ENCODE measurements at places on chromosomes 6 and 20.
A peak's percentile ranks its signal among the peaks of the same experiment; 100 is the strongest.

DNA sequence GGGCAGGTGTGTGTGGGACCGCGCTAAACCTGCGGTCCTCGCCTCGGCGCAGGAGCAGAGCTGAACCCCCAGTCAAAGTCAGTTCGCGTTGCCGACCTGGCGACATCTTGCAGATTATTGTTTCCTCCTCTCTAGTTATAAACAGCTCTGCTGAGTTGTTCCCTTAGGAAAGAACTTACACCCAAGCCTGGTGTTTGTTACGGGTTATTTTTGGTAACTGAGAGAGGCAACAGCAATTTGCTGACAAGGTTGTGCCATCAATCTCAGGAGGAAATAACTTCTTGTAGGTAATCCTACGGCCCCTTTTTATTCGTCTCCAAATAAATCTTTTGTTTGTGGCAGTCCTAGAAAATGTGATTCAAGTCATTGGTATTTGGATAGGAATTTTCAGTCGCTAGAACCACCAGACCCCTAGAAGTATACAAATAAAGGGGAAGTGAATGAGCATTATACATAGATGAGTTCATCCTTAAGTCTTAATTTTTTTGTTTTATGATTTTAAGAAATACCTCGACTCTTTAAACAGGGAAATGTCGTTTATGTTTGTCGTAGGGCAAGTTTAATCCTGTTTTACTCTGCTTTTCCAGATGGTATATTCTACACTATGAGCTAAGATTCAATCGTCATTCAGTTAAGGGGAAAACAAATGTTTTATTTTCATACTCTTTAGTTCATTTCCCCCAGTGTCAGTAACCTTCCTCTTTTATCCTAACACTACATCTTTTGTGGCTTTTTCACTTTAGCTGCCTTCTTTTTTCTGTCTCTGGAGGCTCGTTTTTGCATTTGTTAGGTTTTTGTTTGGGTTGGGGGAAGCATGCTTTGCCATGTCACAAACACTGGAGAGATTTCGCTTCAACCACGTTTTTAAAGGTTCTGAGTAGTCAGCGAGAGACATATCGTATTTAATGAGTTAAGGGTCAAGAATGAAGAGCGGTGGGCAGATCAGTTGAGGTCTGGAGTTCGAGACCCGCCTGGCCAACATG, 1.2 kb downstream of the PM20D2 start:
- DNase-seq: peak; percentile 64

GRCh38 chr20:32626407-32626806, 41.3 kb upstream of the NOL4L start:
- DNase-seq: no peak

- peak; percentile 12 for DNase-seq
Measured at GRCh38 chr6:88004707-88005106, 42.9 kb upstream of the SPACA1 start.

GRCh38 chr6:130215526-130215925, 7.2 kb downstream of the SAMD3 start:
- peak; percentile 59 for DNase-seq

DNA sequence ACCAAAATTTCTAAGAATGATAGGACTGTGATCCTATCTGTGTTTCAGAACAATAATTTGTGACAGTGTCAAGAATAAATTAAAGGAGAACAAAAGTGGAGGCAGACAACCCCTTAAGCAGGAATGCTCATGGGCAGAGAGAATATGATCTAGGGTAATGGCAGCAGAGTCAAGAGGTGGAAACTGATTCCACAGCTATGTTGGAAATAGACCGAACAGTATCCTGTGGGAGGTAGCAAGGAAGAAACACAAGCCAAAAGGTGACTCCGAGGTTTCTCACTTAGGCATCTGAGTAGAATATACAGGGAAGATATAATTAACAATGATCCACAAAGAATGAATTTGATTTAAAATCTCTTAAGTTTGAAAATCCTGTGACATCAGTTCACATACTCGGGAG, 100.5 kb downstream of the NRSN1 start:
- no peak for DNase-seq

GRCh38 chr20:13325033-13325432, 104.0 kb downstream of the ISM1 start:
- DNase-seq: peak; percentile 41

- DNase-seq: no peak
Measured at GRCh38 chr6:38976801-38977500, 71.6 kb upstream of the GLP1R start.

GRCh38 chr6:16800942-16801341, 39.7 kb upstream of the ATXN1 start:
- peak; percentile 70 for DNase-seq

DNA sequence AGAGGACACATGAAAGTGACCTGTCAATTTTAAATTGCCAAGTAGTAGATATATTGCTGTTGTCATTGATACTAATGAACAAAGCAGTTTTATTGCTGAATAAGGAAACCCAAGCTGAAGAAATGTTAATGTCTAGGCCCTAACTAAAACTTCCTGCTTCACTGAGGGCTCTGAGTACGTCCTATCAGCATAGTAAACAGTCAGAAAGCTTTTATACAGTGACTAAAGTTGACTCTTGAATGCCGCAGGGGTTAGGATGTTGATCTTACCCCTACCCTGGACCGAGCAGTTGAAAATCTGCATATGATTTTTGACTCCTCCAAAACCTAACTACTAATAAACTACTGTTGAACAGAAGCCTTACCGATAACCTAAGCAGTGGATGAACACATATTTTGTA, 149.0 kb downstream of the HIVEP2 start:
- no peak for DNase-seq

GRCh38 chr6:45387236-45387635, 9.5 kb upstream of the SUPT3H start:
- DNase-seq: no peak

DNA sequence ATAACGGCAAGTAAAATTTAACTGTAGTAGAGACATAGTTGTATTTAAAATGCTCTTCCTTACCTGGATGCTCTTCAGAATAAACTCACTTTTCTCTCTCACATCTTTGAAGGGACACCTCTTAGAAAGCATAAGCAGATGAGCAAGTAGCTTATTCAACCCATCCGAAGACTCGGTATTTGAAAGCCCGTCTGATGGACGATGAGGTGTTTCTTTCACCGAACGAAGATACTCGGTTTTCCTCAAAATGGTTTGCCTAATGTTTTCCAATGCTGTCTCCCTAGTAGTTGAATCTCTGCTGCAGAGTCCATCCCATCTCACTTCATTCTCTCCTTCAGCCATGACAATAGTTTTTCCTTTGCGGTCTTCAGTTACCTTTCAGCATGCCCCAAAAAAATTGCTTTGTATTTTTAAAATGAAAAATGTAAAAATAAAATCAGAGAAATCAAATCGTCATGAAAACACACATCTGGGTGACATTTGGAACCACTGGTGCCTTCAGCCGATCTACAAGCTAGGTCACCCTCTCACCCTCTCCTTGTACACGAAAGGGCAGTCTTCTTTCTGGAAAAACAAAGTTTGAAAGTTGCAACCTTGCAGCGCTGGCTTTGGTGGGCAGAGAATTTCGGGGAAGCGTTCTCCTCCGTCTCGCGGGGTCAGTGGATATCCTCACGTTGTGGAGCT, 772 bp downstream of the SESN1 start:
- no peak for DNase-seq

GRCh38 chr20:62242176-62242575, 3.9 kb downstream of the OSBPL2 start:
- DNase-seq: no peak

- peak; percentile 82 for DNase-seq
Measured at GRCh38 chr6:134519465-134519864, 201.6 kb upstream of the SGK1 start.

DNA sequence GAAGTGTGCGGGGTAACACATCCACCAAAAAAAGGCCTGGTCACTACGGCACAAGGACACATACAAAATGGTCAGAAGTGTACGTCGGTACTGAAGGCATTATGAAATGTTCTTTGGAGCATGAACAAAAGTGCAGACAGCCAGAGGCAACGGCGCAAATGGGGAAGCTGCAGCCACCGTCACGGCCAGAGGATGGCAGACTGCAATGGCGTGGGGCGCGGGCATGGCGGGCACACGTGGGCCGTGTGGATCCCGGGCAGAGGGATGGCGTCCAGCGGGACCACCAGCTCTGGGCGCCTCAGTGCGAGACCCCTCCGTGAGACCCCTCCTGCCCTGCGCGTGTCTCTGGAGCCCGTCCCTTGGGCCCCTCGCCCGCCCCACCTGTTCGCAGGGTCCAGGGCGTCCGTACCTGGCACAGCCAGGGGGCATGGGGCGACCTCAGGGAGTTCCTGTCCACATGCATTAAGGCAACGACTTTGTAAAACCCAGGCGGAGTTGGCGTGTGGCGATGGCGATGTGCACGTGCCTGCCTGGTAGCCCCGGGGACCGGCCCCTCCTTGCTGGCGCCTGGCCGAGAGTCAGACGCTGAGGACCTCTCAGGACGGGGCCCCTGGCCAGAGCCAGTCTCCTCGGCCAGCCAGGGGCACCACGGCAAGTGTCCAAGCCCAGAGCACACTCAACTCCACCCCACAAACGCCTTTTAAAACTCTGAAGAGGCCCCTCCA, 39.5 kb upstream of the CHRNA4 start:
- DNase-seq: no peak

- no peak for DNase-seq
Measured at GRCh38 chr20:9110365-9110764, 41.5 kb downstream of the PLCB4 start.

DNA sequence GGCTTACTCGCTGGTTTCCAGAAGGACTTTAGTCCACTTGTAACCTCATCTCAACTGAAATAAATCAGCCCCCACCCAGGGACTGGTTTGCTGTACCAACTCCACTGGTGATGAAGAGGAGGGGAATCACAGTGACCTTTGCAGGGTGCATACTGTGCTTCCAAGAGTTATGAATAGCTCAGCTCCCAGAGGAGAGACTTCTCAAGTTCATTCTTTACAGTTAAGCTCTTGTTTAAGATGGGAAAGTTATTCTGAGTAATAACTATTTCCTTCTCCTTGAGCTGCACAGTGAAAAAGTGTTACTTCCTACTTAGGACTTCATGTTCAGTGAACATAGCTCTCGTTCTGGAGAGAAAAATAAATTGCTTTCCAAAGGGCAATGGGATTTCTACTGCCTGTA, 166.5 kb upstream of the ECI2 start:
- no peak for DNase-seq

DNA sequence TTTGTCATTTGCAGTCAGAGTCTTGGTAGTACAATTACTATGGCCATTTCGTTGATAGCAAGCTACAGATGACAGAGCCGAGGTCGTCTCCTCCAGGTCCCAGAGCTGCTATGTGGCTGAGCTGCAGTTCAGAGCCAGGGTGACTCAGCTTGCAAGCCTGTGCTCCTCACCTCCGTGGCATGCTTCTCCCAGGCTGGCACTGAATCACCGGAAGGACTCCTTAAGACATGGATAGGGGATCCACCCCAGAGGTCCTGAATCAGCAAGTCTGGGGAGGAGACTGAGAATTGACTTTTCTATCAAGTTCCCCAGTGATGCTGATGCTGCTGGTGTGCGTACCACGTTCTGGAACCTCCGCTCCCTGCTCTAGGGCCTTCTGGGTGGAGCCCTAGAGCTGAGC, 291.2 kb downstream of the CDH26 start:
- DNase-seq: no peak

- DNase-seq: no peak
Measured at GRCh38 chr6:12490351-12490903, 200.3 kb downstream of the EDN1 start.

DNA sequence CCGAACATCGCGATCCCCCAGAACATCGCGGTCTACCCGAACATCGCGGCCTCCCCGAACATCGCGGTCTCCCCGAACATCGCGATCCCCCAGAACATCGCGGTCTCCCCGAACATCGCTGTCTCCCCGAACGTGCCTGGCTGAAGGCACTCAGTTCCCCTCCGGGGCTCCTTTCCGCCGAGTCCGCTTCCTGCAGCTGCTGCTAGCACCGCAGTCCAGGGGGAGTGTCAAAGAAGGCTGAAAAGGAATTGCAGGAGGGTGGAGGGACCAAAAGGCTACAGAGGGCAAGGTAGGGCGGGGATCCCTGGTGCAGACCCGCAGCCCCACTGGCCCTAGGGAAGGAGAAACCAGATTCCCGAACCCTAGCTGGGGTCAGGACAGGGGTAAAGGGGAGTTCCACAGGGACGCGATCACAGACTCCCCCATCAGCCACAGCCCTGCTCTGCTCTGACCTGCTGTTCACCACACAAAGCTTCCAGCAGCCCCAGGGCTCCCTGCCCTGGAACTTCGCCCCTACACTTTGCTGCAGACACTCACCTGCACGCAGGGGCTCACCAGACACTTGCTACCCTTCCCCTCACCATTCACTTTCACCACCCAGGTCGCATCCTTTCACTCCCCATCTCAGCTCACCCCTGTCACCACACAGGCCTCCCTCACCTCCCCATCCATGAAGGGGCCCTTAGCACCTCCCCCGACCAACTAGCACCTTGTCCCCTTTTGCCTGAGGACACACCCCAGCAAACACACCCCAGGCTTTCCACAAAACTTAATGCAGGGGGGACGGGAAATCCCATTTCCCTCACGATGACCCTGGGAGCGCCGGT, 1.7 kb downstream of the ULBP1 start:
- peak; percentile 43 for DNase-seq

DNA sequence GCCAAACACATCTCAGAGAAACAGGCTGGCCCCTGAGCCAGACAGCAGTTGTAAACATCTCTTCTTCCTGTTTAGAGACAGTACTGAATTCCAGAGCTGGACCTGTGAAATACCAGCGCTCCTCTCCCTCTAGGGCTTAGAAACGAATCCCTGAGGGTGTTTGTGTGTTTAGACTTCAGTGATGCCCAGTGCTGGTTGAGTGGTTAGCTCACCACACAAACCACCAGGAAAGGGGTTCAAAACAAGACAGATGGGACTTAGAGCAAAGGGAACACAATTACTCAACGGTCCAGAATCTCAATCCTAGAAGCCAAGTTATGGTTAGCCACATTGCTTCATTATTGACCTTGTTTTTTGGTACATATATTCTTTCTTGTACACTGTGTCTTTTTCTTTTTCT, 108.7 kb upstream of the TMEM170B start:
- DNase-seq: no peak

- DNase-seq: no peak
Measured at GRCh38 chr20:36633285-36633772, 12.7 kb downstream of the SLA2 start.

DNA sequence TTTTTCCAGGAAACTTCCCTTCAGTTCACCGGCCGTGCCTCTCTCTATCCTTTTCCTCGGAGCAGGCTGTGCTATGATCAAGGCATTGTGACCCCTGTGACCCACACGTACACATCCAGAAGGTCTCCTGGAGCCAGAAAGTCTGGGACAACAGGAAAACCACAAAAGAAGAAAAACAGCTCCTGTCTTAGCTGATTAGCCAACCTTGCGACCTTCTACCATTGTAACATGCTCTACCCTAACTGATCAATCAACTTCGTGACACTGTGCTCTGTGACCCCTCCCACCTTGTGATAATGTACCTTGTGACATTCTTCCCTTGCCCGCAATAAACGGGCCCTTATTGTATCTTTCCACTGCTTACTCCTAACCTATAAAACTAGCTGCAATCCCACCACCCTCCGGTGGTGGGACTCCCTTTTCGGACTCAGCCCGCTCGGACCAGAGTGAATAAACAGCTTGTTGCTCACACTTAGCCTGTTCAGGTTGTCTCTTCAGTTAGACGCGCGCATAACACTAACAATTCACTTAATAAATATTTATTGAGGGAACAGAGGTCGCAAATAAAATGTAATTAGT, 24.2 kb downstream of the ZNF311 start:
- DNase-seq: peak; percentile 97

- DNase-seq: peak; percentile 85
Measured at GRCh38 chr6:30480536-30481156, 8.7 kb upstream of the HLA-E start.

- DNase-seq: no peak
Measured at GRCh38 chr6:10201606-10202510, 213.0 kb downstream of the TFAP2A start.

- DNase-seq: no peak
Measured at GRCh38 chr6:43966374-43966658, 160.9 kb downstream of the MRPL14 start.

- DNase-seq: peak; percentile 29
Measured at GRCh38 chr20:14189794-14190402, 147.5 kb downstream of the FLRT3 start.
